ENCODE measurements at places on chromosomes 2 and 18. TPM values are rescaled to one million over a fixed set of nuclear protein-coding genes. Genes with fewer than 3 reads are reported as not detected.

TEX44 gene
- not detected for total RNA-seq

CCL20 gene
- 3.5 TPM for total RNA-seq

MC5R gene
- not detected for total RNA-seq

RESP18 gene
- not detected for total RNA-seq
